Kidney (tissue), 22 donors: ENCODE measurements at places on chromosomes 13 and 19. TPM values are rescaled to one million over a fixed set of nuclear protein-coding genes. Genes with fewer than 3 reads are reported as not detected.

CCDC70 gene
- total RNA-seq, result not detected

DCLK1 gene
- total RNA-seq, result 8.3 TPM

GRCh38 chr19:18660939-18661670, 22.4 kb upstream of the CRTC1 start:
- no peaks in the 10 kb centered on the region for H3K27me3 ChIP-seq
- no peaks in the 10 kb centered on the region for H3K4me1 ChIP-seq
- no peak overlapping the region for H3K4me3 ChIP-seq
- H3K36me3 ChIP-seq, result no peaks in the 10 kb centered on the region
- no peak for DNase-seq

GRCh38 chr13:90281709-90282108, 1065.8 kb upstream of the MIR17HG start:
- no peaks in the 10 kb centered on the region for H3K4me1 ChIP-seq
- H3K27ac ChIP-seq, result no peak overlapping the region
- no peak for DNase-seq
- H3K36me3 ChIP-seq, result no peaks in the 10 kb centered on the region
- H3K27me3 ChIP-seq, result no peaks in the 10 kb centered on the region

COX7A1 gene
- total RNA-seq, result 56.2 TPM

ZNF112 gene
- 8.5 TPM for total RNA-seq

CBARP gene
- 1.1 TPM for total RNA-seq

- no peak for DNase-seq
- H3K36me3 ChIP-seq, result no peaks in the 10 kb centered on the region
- H3K4me1 ChIP-seq, result no peaks in the 10 kb centered on the region
Observed at GRCh38 chr19:7720351-7720750, 11.6 kb downstream of the CLEC4G start.

DNA sequence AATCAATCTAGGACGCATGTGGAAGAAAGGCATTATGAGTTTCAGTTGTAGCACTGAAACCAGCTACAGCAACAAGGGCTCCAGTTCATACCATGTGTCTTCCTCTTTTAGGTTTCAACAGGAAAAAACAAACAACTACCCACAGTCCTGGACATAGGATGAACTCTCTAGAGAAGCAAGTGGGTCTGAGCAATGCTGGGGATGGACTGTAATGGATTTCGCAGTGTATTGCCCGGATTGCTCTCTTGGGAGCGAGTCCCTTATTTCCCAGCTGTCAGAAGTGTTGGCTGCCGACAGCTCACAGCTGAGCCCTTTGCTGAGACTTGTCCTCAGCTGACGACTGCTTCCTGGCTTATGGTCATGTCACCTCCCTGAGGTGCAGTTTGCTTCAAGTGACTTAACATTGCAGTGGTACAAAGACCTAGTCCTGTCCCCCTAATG, 12.1 kb upstream of the MYCBP2 start:
- no peaks in the 10 kb centered on the region for H3K27me3 ChIP-seq
- no peak for DNase-seq
- H3K4me3 ChIP-seq, result no peak overlapping the region
- no peak overlapping the region for H3K27ac ChIP-seq

ADGRL1 gene
- 30.2 TPM for total RNA-seq

DNA sequence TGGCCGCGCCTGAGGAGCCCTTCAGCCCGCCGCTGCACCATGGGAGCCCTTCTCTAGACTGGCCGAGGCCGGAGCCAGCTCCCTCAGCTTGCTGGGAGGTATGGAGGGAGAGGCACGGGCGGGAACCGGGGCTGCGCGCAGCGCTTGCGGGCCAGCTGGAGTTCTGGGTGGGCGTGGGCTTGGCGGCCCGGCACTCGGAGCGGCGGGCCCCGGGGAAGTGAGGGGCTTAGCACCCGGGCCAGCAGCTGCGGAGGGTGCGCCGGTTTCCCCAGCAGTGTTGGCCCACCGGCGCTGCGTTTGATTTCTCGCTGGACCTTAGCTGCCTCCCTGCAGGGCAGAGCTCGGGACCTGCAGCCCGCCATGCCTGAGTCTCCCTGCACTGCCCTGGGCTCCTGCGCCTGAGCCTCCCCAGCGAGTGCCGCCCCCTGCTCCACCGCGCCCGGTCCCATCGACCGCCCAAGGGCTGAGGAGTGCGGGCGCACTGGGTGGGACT, 1890.0 kb upstream of the PCDH20 start:
- no peaks in the 10 kb centered on the region for H3K4me1 ChIP-seq
- peak; percentile 24 for DNase-seq
- no peaks in the 10 kb centered on the region for H3K27me3 ChIP-seq
- H3K27ac ChIP-seq, result no peak overlapping the region
- no peaks in the 10 kb centered on the region for H3K36me3 ChIP-seq

- no peaks in the 10 kb centered on the region for H3K27me3 ChIP-seq
- H3K4me3 ChIP-seq, result no peak overlapping the region
- DNase-seq, result no peak
- peaks cover 8% of the 10 kb centered on the region for H3K4me1 ChIP-seq
- H3K27ac ChIP-seq, result peak overlapping the region; percentile 54
Observed at GRCh38 chr19:35755131-35755549, 1.7 kb downstream of the HSPB6 start.

GFY gene
- total RNA-seq, result not detected

DNA sequence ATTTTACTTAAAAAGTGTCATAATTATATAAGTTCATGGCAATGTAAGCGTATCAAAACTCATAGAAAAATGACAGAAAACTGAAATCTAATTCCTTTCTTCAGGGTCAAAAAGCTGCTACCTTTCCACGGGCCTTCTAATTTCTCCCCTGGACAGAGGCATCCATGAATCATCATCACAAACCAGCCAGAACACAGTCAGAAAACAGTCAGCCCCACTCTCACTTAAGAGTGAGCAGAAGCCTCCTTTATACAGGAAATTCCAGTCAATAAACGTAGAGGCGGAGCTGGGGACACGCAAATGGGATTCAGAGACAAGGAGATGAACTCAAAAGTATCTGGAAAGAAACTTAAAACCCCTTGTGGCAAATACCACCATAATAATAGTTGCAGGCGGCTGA, 54.2 kb upstream of the ABCC4 start:
- H3K27ac ChIP-seq, result no peak overlapping the region
- no peak for DNase-seq
- no peak overlapping the region for H3K4me3 ChIP-seq
- H3K27me3 ChIP-seq, result no peaks in the 10 kb centered on the region
- no peaks in the 10 kb centered on the region for H3K4me1 ChIP-seq

ONECUT3 gene
- not detected for total RNA-seq

DNA sequence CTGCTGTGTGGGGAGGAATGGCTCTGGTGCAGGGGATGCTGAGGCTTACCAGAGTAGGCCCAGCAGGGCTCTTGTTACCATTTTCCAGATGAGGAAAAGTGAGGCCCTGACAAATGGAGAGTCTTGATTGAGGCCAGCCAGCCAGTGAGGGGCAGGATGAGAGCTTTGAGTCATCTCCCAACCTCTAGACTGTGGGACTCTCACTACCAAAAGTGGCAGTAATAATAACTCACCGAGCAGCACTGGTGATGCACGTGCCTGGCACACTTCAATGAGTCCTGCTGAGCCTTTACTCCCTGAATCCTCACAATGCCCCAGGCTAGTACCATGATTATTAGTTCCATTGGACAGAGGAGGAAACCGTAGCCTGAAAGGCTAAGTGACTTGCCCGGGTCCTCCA, 7.8 kb downstream of the CIC start:
- no peak overlapping the region for H3K27ac ChIP-seq
- no peaks in the 10 kb centered on the region for H3K27me3 ChIP-seq
- no peaks in the 10 kb centered on the region for H3K4me1 ChIP-seq
- DNase-seq, result no peak
- peaks cover 17% of the 10 kb centered on the region for H3K36me3 ChIP-seq
- no peak overlapping the region for H3K4me3 ChIP-seq

- H3K27ac ChIP-seq, result no peak overlapping the region
- DNase-seq, result no peak
- no peaks in the 10 kb centered on the region for H3K4me1 ChIP-seq
Observed at GRCh38 chr19:14368011-14368513, 13.2 kb upstream of the ADGRE5 start.

DNA sequence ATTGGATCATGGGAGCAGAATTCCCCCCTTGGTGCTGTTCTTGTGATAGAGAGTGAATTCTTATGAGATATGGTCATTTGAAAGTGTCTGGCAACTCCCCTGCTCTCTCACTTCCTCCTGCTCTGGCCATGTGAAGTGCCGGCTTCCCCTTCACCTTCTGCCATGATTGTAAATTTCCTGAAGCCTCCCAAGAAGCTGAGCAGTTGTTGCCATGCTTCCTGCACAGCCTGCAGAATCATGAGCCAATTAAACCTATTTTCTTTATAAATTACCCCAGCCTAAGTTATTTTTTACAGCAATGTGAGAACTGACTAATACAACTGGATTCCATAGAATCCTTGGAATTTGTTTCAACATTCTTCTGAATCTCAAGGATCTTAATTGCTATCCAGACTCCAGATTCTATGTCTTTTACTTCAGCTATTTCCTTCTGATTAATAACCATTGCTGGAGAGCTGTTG, 328.1 kb downstream of the SLITRK5 start:
- no peaks in the 10 kb centered on the region for H3K36me3 ChIP-seq
- H3K4me1 ChIP-seq, result no peaks in the 10 kb centered on the region
- H3K27ac ChIP-seq, result no peak overlapping the region

OR10H1 gene
- 0.09 TPM for total RNA-seq

GRCh38 chr13:61927648-61928047, 512.0 kb upstream of the PCDH20 start:
- no peak overlapping the region for H3K27ac ChIP-seq
- H3K4me1 ChIP-seq, result no peaks in the 10 kb centered on the region
- H3K36me3 ChIP-seq, result no peaks in the 10 kb centered on the region
- H3K4me3 ChIP-seq, result no peak overlapping the region
- no peak for DNase-seq

DNA sequence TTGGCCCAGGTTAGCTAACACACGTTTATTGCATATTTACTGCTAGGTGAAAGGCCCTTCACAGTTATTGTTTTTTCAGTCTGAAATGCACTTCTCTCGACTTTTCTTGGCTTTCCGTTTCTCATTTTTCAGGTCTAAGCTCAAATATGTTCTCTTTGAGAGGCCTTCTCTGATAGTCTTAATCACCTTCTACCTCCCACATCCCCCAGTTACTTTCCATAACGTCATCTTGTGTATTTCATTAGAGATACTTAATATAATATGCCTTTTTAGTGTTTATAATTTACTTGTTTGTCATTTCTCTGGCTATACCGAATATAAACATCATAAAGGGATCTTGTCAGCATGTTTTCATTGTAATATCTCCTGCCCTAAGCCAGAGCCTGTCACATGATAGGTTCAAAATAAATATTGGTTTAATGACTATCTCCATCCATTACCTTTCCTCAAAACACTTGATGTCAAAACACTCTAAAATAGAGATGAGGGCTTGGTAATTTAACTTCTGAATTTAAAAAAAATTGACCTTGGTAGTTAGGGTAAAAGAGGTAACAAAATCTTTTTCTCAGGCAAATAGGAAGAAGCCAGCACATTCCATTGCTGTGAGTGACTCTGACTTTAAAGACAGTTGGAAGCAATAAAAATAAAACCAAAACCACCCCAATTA, 168.6 kb upstream of the RFC3 start:
- H3K27me3 ChIP-seq, result no peaks in the 10 kb centered on the region
- H3K27ac ChIP-seq, result no peak overlapping the region
- H3K4me1 ChIP-seq, result no peaks in the 10 kb centered on the region
- no peak overlapping the region for H3K4me3 ChIP-seq
- H3K36me3 ChIP-seq, result no peaks in the 10 kb centered on the region

- no peak for DNase-seq
- H3K4me3 ChIP-seq, result no peak overlapping the region
- no peaks in the 10 kb centered on the region for H3K4me1 ChIP-seq
- no peaks in the 10 kb centered on the region for H3K36me3 ChIP-seq
Observed at GRCh38 chr13:21078501-21078900, 17.1 kb upstream of the LATS2 start.

SYDE1 gene
- 26.9 TPM for total RNA-seq

DNA sequence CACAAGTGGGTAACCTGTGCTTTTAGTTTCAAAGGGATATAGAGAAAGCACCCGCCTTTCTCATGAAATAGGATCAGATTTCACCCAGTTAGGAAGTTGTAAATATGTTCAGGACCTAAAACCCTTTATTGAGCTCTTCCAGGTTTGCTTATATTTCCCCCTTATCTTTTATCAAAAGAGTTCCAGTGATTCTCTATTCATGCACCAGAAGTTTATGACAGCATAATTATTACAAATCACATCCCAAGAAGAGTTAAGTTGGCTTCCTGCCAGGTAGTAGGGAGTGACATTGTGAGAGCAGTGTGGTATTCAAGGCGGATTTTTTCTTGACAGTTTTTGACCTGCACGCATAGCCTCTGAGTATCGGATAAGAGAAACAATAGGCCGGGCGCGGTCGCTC, 190.3 kb downstream of the STK24 start:
- no peaks in the 10 kb centered on the region for H3K27me3 ChIP-seq
- no peak overlapping the region for H3K4me3 ChIP-seq
- H3K4me1 ChIP-seq, result peaks cover 21% of the 10 kb centered on the region
- peaks cover 58% of the 10 kb centered on the region for H3K36me3 ChIP-seq
- H3K27ac ChIP-seq, result no peak overlapping the region

CHST8 gene
- 0.28 TPM for total RNA-seq

- no peaks in the 10 kb centered on the region for H3K4me1 ChIP-seq
- no peaks in the 10 kb centered on the region for H3K27me3 ChIP-seq
- no peak overlapping the region for H3K4me3 ChIP-seq
- H3K36me3 ChIP-seq, result no peaks in the 10 kb centered on the region
- DNase-seq, result no peak
Observed at GRCh38 chr13:29458419-29458818, 137.1 kb downstream of the SLC7A1 start.

- peaks cover 18% of the 10 kb centered on the region for H3K27me3 ChIP-seq
- no peak for DNase-seq
- no peaks in the 10 kb centered on the region for H3K4me1 ChIP-seq
Observed at GRCh38 chr19:7730286-7731217, 1.4 kb downstream of the CLEC4G start.
